ENCODE measurements at places on chromosomes 7 and 10. TPM values are rescaled to one million over a fixed set of nuclear protein-coding genes. Genes with fewer than 3 reads are reported as not detected.

- H3K4me1 ChIP-seq = no peaks in the 10 kb centered on the region
- no peak overlapping the region for H3K27ac ChIP-seq
- H3K4me3 ChIP-seq = no peak overlapping the region
- no peak for DNase-seq
- no peaks in the 10 kb centered on the region for H3K36me3 ChIP-seq
- H3K27me3 ChIP-seq = no peaks in the 10 kb centered on the region
Measured at GRCh38 chr10:26423722-26424121, 14.4 kb upstream of the APBB1IP start.

- H3K27me3 ChIP-seq = no peaks in the 10 kb centered on the region
- H3K4me1 ChIP-seq = no peaks in the 10 kb centered on the region
- H3K4me3 ChIP-seq = no peak overlapping the region
- no peak for DNase-seq
- H3K27ac ChIP-seq = no peak overlapping the region
- H3K36me3 ChIP-seq = no peaks in the 10 kb centered on the region
Measured at GRCh38 chr7:146654048-146654447, 537.4 kb downstream of the CNTNAP2 start.

DNA sequence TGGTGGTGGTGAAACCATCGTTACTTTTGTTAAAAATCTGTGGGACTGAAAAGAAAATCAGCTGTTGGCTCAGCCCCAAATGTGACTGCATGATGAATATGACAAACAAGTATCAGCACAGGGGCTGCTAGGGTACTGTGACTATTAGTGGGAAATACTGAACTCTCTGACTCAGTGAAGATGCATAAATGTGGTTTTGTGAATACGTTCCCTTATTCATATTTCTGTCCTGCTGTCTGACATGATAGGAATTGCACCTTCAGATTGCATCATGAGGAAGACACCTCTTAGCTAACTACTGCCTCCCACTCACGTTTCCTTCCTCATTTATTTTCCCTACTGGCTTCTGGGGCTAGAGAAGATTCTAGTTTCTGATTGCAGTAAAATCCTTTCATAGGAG is 1.4 kb downstream of the CLEC5A start:
- H3K4me1 ChIP-seq = no peaks in the 10 kb centered on the region
- no peaks in the 10 kb centered on the region for H3K27me3 ChIP-seq
- no peak for DNase-seq
- H3K27ac ChIP-seq = no peak overlapping the region

GRCh38 chr7:102147008-102147407 is 139.7 kb upstream of the SH2B2 start:
- H3K27ac ChIP-seq = no peak overlapping the region
- H3K27me3 ChIP-seq = no peaks in the 10 kb centered on the region
- peaks cover 15% of the 10 kb centered on the region for H3K36me3 ChIP-seq
- H3K4me1 ChIP-seq = peaks cover under 1% of the 10 kb centered on the region
- DNase-seq = no peak

DNA sequence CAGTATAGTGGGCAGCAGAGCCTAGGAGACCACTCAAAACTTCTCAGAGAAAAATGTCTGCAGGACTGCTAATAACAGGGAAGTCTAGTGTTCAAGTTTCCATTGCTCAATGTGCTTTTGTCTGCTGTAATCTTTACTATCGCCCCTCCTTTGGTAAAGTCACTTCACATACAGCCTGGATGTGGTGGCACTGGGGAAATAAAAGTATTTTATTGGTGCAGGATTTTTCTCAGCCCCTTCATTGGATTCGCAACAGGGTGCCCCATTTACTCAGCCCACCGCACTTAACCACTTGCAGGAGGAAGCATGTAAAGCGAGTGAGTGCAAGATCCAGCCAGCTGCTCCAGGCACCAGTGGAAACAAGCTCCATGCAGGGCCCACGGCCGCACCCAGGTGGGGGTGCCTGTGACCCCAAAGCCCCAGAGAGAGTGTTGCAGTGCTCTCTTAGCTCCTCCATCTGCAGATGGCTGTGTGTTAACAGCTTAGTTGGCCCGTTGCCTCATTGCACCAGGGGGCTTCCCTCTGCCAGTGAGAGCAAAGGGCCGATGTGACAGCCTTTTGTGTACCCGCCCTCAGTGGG is 163.5 kb upstream of the TMEM72 start:
- DNase-seq = no peak
- H3K4me3 ChIP-seq = no peak overlapping the region
- H3K27ac ChIP-seq = no peak overlapping the region
- no peaks in the 10 kb centered on the region for H3K27me3 ChIP-seq

DNA sequence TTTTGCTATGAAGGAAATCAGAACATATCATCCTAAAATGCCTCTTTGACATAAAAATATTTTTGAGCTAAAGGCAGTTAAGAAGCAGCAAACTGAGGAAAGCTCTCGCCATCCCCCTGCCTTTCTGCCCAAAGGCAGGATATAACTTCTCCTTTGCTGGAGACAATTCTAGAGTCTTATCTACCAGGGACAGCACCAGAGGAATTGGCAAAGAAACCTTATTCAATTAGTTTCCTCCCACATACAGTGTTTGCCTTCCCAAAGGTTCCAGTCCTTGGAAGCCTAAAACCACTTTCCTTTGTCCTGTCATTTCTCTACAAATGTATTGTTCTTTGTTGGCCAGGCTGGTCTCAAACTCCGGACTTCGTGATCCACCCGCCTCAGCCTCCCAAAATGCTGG is 33.7 kb downstream of the MASTL start:
- DNase-seq = no peak
- no peak overlapping the region for H3K4me3 ChIP-seq
- peaks cover 28% of the 10 kb centered on the region for H3K36me3 ChIP-seq
- H3K27me3 ChIP-seq = no peaks in the 10 kb centered on the region
- H3K27ac ChIP-seq = no peak overlapping the region

DNA sequence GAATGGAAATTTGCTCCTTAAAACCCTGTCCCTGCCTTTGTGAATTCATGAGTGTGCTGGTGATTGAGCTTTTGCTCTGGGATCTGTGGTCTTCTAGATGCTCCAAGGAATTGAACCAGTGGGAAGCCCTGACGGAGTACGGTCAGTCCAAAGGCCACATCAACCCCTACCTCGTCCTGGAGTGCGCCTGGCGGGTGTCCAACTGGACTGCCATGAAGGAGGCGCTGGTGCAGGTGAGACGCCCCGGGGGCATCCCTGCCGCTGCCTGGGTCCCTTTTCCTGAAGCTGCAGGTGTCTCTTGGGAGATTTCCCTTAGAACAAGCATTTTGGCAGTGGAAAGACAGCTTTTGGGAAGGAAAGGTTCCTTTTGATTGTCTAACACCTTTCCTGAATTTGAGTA is 100.3 kb downstream of the TRRAP start:
- H3K27ac ChIP-seq = no peak overlapping the region
- H3K4me3 ChIP-seq = no peak overlapping the region
- no peaks in the 10 kb centered on the region for H3K4me1 ChIP-seq
- H3K27me3 ChIP-seq = no peaks in the 10 kb centered on the region

OGDHL gene
- total RNA-seq = 6.1 TPM

- H3K4me3 ChIP-seq = no peak overlapping the region
- H3K36me3 ChIP-seq = peaks cover 37% of the 10 kb centered on the region
- no peak for DNase-seq
Measured at GRCh38 chr7:133275008-133275407, 22.1 kb downstream of the EXOC4 start.

Measured in sigmoid colon (tissue), 7 donors.